ENCODE measurements at places on chromosomes 2 and 18.
A peak's percentile ranks its signal among the peaks of the same experiment; 100 is the strongest.

DNA sequence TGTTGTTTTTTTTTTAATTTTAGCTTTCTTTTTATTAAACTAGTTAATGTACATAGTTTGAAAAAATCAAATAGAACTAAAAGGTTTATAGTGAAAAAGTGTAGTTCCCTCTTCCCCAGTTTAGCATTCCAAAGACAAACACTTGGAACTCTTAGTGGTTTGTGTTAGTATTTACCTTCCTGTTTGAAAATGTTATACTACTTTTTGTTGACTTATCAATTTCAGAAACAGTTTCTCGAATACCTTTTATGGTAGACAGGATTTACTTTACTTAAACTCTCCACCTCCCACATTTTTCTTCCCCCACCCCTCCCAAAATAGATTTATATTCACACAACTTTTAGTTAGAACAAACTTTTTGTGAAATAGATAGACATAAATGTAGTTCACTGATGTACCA is 26.7 kb downstream of the PLEKHA3 start:
- H3K36me3 ChIP-seq = peaks cover 51% of the 10 kb centered on the region
- H3K27me3 ChIP-seq = no peaks in the 10 kb centered on the region
- H3K4me1 ChIP-seq = peaks cover 4% of the 10 kb centered on the region
- peak overlapping the region; percentile 62 for H3K27ac ChIP-seq

DNA sequence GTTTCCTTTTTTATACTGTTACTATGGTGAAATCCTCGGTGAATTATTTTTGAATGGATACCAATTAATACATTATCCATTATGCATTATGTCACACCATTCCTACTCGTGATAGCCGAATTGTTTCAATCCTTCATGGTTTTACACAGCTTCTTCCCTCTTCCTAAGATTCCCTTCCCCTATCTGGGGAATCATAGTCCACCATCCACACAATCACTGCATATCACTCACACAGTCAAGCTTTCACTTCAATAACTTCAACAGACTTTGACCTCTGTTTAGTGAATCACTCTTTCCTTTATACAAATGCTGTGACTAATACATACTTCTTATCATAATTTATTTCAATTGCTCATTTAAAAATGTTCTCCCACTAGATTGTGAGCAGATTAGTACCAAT is 1108.1 kb upstream of the LRRTM1 start:
- H3K27ac ChIP-seq = no peak overlapping the region
- H3K4me1 ChIP-seq = no peaks in the 10 kb centered on the region
- H3K4me3 ChIP-seq = no peak overlapping the region
- H3K36me3 ChIP-seq = no peaks in the 10 kb centered on the region

GRCh38 chr2:230921806-230922595 is 3.0 kb downstream of the GPR55 start:
- no peak for DNase-seq
- H3K27ac ChIP-seq = no peak overlapping the region
- H3K4me3 ChIP-seq = peak overlapping the region; percentile 74
- peaks cover 5% of the 10 kb centered on the region for H3K36me3 ChIP-seq

DNA sequence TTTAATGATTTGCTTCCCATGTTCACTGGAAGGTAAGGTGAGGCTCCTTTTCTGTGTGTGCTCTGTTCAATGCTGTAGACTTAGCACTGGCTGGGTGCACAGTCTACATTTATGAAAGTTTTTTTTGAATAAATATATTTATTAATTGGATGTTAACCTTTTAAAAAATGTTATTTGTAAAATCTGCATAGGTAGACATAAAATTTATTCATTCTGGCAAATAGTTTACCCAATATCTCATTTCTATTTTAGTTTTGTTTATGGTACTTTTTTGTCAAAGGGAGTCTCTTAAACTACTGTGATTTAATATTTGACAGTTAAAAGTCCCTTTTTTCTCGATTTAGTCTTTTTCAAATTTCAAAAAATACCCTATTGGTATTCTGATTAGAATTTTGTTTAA is 19.9 kb downstream of the CDKL4 start:
- H3K4me1 ChIP-seq = peaks cover 32% of the 10 kb centered on the region
- no peak overlapping the region for H3K4me3 ChIP-seq
- DNase-seq = no peak
- H3K27me3 ChIP-seq = no peaks in the 10 kb centered on the region
- no peak overlapping the region for H3K27ac ChIP-seq

- H3K36me3 ChIP-seq = peaks cover 59% of the 10 kb centered on the region
- H3K27ac ChIP-seq = no peak overlapping the region
- H3K4me3 ChIP-seq = no peak overlapping the region
- DNase-seq = no peak
- H3K27me3 ChIP-seq = no peaks in the 10 kb centered on the region
Measured at GRCh38 chr2:208297961-208298360, 31.9 kb downstream of the PIKFYVE start.

DNA sequence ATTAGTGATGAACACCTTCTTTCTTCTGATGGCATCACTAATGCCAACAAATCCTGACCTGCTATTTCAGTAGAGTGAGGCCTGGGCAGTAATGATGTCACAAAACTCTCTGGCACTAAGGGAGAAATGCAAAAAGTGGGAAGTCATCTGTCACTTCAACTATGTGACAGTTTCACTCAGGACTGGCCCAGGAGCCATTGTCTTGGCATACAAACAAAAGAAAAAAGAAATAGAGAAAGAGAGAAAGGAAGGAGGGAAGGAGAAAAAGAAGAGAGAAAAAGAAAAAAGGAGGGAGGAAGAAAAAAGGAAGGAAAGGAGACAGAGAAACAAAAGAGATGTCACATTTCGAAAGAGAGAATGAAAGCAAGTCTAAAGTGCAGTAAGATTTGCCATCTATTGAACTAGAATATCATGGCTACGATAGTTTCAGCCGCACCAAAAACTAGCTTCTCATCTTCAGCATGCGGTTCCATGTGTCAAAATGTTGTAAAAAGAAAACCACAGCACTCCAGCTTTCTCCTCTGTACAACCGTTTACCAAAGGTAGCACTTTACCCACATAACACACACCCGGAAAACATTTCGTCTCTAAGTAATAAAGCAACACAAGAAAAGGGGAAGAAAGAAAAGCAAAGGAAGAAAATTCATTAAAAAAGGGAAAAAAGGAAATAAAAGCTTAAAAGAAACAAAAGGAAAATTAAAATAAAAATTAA is 50.1 kb downstream of the CD226 start:
- H3K27me3 ChIP-seq = no peaks in the 10 kb centered on the region
- peaks cover 43% of the 10 kb centered on the region for H3K36me3 ChIP-seq
- peak; percentile 28 for DNase-seq
- peaks cover 51% of the 10 kb centered on the region for H3K4me1 ChIP-seq
- peak overlapping the region; percentile 87 for H3K4me3 ChIP-seq

DNA sequence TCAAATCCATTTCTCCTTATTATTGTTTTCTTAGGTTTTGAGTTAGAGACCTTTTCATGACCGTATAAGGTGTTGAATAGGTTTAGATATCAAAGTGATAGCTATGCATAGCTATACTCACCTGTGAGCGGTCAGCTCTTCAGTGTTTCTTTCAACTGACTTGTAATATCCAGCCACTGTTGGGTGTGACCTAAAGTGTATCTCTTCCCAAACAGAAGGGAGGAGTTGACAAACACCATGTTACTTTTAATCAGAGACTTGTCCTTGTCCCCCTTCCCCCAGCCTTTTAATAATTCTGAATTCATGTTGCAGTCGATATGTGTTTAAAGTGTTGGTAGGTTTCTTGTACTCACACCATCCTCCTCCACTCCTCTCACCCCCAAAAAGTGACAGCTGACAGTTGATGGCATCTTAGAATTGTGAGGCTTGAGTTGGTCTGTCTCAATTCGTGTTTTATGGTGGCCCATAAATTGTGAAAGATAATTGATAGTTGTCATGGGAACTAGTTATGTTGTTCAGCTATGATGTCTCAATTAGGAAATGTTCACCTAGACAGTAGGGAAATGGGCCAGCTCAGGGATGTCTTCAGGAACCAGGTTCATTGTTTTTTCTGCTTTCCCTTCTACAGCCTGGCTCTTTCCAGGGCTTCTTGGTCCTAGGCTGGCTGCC is 12.0 kb downstream of the NEDD4L start:
- H3K36me3 ChIP-seq = no peaks in the 10 kb centered on the region
- no peak for DNase-seq
- no peaks in the 10 kb centered on the region for H3K27me3 ChIP-seq
- H3K4me1 ChIP-seq = peaks cover 2% of the 10 kb centered on the region
- no peak overlapping the region for H3K27ac ChIP-seq
- no peak overlapping the region for H3K4me3 ChIP-seq

DNA sequence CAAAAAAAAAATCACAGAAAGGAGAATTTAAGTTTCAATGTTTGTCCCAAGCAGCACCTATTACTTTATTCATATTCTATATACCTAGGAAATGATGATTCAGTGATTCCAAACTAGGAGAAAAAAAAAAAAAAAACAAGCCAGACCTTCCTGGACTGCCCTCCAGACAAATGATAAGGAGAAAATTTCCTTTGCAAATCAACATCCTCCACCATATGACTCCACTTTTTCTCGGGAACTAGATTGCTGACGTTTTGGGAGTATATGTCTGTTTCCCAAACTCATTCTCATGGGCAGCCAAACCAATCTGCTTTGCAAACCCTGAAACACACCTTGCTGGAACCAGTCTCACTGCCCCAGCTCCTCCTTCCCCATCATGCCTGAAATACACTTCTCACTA is 16.8 kb downstream of the AP1S3 start:
- H3K4me1 ChIP-seq = peaks cover 2% of the 10 kb centered on the region
- peaks cover 3% of the 10 kb centered on the region for H3K36me3 ChIP-seq
- no peak overlapping the region for H3K27ac ChIP-seq
- no peaks in the 10 kb centered on the region for H3K27me3 ChIP-seq

Measured in effector memory CD8-positive, alpha-beta T cell (primary cell).